ENCODE measurements at places on chromosomes 1 and 21.

- no peak for DNase-seq
Measured at GRCh38 chr1:179167418-179167777, 62.1 kb downstream of the ABL2 start.

DNA sequence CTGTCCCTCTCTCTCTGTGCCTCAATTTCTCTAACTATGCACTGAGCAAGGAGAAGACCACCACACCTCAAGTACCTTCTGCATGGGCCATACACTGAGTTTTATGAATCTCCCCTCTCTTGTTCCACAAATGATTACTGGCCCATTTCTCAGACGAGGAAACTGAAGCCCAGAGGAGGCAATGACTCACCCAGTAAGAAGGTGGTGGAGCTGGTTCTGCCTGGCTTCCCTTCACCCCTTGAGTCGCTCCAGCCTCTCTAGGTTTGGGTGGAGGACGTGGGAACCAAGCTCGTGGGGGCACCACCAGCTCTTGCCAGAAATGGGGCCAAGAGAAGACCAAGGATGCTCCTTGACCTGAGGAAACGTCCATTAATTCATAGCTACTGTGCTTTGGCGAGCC, 21.3 kb upstream of the RUNX3 start:
- DNase-seq, result no peak

- DNase-seq, result no peak
Measured at GRCh38 chr1:84709131-84709530, 18.9 kb upstream of the SSX2IP start.

- DNase-seq, result no peak
Measured at GRCh38 chr21:39422527-39423241, 22.9 kb downstream of the LCA5L start.

DNA sequence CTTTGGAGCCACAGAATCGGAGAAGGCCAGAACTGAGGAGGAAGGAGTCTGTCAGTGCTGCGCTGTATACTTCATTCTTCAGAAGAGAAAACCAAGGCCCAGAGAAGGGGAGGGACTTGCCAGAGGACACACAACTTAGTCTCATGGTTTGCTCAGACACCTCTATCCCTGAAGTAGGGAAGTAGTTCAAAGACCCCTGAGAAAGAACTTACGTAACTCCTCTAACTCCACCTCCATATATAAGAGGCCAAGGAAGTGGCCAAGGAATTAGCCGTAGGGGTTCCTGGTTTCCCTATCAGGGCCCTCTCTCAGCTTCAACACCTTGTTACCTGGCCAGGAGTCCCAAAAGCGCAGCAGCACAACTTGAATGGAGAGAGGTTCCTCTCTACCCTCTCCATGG, 580 bp upstream of the NECTIN4 start:
- DNase-seq, result no peak

Data from stimulated activated CD4-positive, alpha-beta T cell treated with anti-CD3 and anti-CD28 coated beads, Interleukin-4, amount 100 ng/mL, for 1 hour (primary cell).